H54 (cell line): ENCODE measurements at places on chromosomes 13 and 19.

GRCh38 chr19:18662972-18663732 lies 20.3 kb upstream of the CRTC1 start:
- no peak for DNase-seq

DNA sequence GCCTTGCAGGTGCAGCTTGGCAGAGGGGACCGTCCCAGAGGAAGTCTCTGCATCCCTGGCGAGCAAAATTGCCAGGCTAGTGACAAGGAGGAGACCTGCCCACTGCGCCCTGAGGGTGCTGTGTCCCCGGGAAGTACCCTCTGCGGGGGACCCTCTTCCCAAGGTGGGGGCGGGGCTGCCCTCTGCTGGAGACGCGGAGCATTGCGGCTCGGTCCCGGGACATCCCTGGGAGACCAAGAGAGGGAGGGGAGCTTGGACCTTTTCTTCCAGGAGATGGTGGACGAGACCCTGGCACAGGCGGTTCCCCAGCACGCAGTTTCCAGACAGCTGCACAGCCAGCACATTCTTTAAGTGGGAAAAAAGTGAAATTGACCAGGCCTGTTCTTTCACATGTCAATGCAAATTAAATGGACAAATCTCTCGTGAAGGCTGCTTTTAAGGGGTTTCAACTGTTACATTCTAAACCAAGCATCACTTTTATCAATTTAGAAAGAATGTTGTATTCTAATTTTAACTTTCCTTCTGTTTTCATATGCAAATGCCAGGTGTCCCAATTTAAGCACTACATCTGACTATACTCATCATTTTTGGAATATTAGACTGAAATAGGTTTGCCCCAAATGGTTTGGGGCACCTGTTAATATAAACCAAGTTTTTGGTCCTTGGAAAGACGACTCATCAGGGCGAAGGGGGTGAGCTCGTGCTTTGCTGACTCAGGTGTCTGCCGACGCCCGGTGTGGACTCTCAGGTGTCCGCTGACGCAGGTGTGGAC lies 60.7 kb downstream of the MCF2L start:
- DNase-seq = peak; percentile 80

- no peak for DNase-seq
Observed at GRCh38 chr19:40724315-40724714, 7.4 kb downstream of the ITPKC start.

- peak; percentile 42 for DNase-seq
Observed at GRCh38 chr13:79936368-79937136, 404.4 kb downstream of the SPRY2 start.

DNA sequence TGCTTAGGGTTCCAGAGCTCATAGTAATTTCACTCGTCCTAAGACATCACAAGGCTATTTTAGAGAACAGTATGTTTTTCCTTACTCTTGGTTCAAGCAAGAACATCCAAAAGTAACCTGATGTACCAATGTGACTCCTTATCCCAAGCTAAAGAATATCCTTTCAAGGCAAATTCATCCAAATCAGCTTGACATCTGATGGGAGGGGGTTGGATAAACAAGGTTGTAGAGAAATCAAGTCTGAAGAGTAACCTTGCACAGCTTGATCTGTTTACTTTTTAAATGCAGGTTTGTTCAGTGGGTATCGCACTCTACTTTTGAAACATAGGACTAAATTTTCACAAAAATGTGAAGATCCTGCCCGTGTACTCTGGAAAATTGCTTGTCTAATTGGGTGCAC lies 201.2 kb downstream of the GGACT start:
- no peak for DNase-seq

- DNase-seq = no peak
Observed at GRCh38 chr13:75160984-75161383, 321.0 kb downstream of the TBC1D4 start.

DNA sequence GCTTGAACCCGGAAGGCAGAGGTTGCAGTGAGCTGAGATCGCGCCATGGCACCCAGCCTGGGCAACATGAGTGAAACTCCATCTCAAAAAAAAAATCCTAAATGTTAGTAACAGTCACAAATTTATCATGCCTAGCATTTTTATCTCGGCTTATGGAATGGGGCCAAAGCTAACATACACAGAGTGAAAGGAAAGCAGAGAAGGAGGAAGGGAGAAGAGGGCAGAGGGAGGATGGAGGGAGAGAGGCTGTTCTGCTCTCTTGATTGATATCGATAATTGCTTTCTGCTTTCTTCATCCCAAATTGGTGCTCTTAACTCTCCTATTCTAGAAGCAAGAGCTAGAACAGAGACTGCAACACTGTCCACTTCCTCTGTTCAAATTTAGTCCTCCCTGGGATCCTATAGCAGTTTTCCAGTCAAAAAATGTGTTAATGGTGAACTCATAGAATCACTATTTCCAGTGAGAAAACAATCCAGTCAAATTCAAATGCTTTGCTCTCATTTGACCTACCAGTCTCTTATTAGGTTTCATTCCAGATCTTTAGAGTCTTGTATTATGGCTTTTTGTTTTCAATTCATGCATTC lies 15.8 kb upstream of the TUBGCP3 start:
- no peak for DNase-seq

GRCh38 chr13:42924344-42924743 lies 67.7 kb downstream of the EPSTI1 start:
- no peak for DNase-seq

DNA sequence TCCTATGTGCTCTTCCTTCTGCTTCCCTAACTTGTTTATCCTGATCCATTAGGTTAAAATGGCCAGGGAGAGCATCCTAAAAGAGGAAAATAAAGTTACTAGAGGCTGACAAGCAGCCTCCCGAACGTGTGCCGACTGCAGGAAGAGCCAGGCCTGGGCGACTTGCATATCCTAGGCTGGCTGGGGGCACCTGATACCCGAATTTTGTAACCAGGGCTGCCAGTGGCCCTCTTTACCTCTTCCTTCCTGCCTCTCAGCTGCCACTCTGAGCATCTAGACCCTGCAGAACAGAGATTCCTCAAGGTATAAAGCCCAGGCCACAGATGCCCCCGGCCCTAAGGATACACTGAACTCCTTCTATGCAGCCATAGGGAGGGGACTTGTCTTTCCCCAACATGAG lies 48.5 kb upstream of the KATNAL1 start:
- no peak for DNase-seq

DNA sequence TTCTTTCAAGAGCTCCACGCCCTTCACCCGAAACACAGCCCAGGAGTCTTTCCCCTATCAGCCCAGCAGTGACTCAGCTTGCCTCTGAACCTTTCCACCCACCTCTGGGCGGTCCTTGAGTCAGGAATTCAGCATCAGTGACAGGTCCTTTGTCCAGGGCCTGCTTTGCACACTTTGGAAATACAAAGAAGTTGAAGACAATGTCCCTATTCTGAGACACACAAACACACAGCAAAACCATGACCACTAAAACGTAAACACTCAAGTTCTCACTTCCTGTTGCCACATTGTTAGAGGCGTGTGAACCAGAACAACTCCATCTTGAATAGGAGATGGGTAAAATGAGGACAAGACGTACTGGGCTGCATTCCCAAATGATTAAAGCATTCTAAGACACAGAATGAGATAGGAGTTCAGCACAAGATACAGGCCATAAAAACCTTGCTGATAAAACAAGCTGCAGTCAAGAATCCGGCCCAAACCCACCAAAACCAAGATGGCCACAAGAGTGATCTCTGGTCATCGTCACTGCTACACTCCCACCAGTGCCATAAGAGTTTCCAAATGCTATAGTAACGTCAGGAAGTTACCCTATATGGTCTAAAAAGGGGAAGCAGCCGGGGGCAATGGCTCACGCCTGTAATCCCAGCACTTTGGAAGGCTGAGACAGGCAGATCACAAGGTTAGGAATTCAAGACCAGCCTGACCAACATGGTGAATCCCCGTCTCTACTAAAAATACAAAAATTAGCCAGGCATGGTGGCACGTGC lies 49.2 kb upstream of the ATP12A start:
- DNase-seq = no peak

DNA sequence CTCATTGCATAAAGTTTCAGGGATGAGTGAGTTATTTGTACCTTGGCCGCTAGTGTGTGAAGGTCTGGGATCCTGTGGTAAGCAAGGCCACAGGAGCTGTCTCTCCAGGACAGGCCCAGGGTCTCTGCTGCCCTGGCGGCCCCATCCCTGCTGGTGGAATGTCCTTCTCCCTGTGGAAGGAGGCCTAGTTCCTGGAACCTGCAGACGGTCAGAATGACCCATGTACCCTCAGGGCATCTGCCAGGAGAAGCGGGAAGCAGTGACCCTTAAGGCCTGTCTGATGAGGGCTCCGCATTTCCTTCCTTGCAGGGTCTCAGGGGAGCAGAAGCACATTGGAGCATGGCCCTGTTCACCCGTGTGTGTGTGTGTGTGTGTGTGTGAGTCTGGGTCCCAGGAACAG lies 32.1 kb upstream of the SOX1 start:
- no peak for DNase-seq

DNA sequence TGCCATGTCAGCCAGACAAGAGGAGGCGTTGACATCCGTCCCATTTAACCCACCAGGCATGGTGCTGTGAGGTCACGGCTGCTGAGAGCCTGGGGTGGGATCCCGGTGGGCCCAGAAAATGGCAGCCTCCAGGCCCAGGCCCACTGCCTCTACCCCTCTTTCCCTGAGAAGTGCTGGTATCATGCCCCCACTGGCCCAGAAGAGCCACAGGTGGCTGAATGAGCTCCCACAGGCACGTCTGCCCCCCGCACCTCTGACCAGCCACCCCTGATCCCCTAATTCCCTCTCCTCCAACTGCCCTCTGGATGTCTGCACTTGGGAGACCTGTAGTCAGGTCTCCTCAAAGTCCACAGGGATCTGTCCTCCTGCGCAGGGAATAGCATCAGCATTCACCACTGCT lies 37.3 kb upstream of the KCTD15 start:
- DNase-seq = no peak

- no peak for DNase-seq
Observed at GRCh38 chr13:28375250-28375930, 119.5 kb downstream of the FLT1 start.

- DNase-seq = no peak
Observed at GRCh38 chr13:73849292-73849691, 284.9 kb downstream of the KLF12 start.

- peak; percentile 92 for DNase-seq
Observed at GRCh38 chr19:50330365-50331078, 1.3 kb upstream of the KCNC3 start.
